ENCODE measurements at places on chromosomes 6 and 20.

DNA sequence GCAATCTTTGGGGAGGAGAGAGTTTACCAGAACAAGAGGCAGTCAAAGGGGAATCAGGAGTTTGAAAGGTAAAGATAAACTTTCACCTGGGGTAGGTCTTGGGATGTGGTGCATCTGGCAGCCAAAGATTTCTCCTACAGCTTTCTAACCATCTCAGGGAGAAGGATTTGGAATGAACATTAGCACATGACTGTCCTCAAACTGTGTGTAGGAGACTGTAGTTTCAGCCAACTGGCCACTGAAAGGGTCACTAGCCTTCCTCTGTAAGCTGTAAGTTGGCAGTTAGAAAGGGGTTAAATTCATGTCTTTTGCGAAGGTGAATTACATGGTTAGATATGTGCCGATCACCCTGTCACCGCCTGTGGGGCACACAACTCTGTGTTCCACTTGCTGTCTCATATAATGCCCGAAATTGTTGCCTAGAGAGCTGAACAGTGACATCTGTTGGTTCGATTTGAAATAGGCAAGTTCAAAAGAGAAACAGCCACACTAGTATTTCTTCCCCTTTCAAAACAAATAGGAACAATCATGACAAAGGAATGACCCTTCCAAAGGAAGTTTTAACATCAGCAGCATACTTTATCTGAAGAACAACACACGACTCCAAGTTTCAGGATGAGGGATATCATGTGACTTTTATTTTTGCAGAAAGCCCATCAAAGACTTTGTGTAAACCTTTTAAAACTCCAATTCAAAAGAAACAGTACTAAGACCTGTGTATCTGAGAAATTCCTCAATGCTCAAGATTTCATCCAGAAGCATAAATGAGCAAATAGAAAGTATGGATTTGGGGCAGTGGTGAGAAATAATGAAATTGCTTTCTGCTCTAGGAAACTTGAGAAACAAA lies 1.1 kb upstream of the OPN5 start:
- peak; percentile 45 for DNase-seq

- peak; percentile 97 for DNase-seq
Observed at GRCh38 chr6:15893556-15894253, 230.9 kb upstream of the DTNBP1 start.

DNA sequence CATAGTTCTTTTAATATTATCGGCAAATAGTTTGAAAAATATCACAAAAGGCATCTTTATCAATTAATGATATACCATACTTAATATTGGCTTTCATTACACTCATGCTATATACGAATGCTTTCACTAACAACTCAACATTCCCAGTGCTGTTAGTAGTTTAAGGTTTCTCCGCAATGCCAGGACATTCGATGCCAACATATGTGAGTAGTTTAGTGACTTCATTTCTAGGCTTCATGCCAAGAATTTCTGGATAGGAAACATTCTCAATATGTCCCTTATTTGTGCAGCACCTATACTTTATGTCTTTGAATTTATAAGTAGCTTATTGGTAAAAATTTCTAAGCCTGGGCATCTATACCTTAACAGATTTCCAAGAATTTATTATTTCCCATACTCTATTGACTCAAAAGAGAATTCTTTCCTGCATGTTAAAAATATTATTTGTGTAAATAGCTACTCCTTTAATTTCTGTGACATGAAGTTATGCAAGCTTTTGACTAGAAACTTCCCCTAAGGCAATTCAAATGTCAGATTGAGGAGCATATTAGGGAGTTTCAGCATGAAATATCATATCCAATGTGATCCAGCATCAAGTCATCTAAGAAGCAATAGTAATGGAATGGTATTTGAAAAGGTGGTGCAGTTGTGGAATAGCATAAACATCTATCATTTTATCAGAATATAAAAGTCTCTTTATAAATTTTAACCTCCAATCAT lies 236.0 kb upstream of the STXBP5 start:
- DNase-seq, result peak; percentile 84

DNA sequence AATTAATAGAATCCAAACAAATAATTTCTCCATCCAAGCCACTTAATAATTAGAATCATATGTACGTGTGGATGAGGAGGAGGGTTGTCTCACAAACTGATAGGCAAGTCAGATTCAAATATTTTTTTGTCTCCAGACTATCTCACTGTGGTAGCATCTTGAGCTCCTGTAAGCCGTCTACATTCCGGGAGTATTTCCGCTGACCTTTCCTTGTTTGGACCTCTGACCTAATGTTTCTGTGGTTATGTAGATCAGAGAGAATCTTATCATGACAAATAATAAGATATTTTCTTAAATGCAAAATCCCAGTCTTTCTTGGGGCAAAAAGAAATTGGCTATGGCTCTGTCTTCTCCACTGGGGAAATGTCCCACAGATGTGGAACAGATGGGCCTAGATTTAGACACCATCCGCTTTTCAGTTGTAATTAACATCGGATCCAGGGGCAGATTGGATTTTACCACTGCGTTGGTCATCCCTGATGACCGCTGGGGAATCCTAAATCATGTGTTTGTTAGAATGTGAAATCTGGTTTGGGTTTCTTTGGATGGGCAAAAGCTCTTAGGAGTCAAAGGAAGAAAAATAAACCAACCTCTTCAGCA lies 197.1 kb upstream of the RIN2 start:
- DNase-seq, result no peak

DNA sequence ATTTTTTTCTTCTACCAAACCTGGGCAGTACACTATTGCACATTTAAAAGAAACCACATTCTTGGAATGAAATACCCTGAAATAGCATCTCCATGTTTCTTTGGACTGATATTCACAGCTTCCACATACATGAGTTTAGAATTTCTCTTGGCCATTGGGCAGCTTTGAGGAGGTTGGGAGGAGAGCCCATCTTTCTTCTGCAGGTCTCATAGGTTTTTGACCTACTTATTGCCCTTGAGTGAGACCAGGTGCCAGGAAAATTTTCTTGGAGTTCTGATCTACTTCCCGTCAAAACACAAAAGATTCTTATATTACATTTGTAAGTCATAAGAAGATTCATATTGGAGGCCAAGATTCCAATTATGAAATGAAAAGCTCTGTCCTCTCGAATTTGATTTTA lies 212.0 kb downstream of the IBTK start:
- DNase-seq, result no peak

- DNase-seq, result no peak
Observed at GRCh38 chr6:27156874-27157458, 90.5 kb upstream of the PRSS16 start.

- DNase-seq, result no peak
Observed at GRCh38 chr6:119768201-119768600, 418.6 kb upstream of the MAN1A1 start.

- no peak for DNase-seq
Observed at GRCh38 chr20:5608104-5608441, 142.1 kb upstream of the SHLD1 start.
